PC-3 (cell line): ENCODE measurements at places on chromosomes 12 and 14.

GRCh38 chr14:101755591-101756324 lies 5.8 kb upstream of the PPP2R5C start:
- H3K4me1 ChIP-seq = peaks cover 5% of the 10 kb centered on the region
- H3K36me3 ChIP-seq = no peaks in the 10 kb centered on the region
- 0 out of 2 replicates have a peak, but pooled peaks cover 8% of the 10 kb centered on the region for H3K27me3 ChIP-seq
- no peak for DNase-seq

DNA sequence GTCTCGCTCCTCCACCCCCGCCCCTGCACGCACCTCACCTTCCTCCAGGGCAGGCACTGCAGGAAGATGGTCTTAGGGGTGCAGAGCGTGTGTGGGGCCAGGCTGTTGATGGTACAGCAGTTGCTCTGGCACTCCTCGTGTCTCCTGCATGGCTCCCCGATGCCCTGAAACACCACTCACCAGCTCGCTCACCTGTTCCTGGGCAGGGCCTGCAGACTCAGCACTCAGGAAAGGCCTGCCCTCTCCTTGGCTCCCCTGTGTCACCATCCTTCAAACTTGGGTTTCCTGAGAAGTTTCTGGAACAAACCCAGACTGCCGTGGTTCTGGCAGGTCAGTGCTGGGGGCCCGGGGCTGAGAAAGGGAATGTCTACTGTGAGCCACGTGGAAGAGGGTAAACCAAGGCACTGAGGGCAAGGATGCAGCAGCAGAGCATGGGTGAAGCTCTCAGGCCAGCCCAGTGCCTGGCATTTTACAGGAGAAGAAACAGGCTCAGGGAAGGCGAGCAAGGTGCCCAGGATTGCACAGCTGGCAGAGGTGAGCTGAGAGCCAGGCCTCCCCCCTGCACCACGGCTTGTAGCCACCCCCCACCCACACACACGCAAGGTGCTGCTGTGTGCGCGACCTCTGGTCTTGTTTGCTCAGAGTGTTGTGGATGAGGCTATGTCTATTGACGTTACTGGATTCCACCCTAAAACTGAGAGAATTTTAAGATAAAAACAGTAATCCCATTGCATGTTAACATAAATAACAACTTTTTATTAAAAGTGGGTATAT lies 5.5 kb downstream of the LRCOL1 start:
- no peak for DNase-seq
- H3K4me1 ChIP-seq = peaks cover 9% of the 10 kb centered on the region
- peaks cover 23% of the 10 kb centered on the region for H3K27me3 ChIP-seq
- no peak overlapping the region for H3K27ac ChIP-seq
- no peak overlapping the region for H3K4me3 ChIP-seq
- H3K36me3 ChIP-seq = no peaks in the 10 kb centered on the region

- no peaks in the 10 kb centered on the region for H3K36me3 ChIP-seq
- DNase-seq = no peak
- no peak overlapping the region for H3K4me3 ChIP-seq
Observed at GRCh38 chr14:89573399-89573657, 156.3 kb upstream of the FOXN3 start.

- no peak overlapping the region for H3K27ac ChIP-seq
- no peak for DNase-seq
- H3K4me3 ChIP-seq = peak overlapping the region; percentile 16; the same call in 1 of the 2 replicates
- no peaks in the 10 kb centered on the region for H3K36me3 ChIP-seq
- H3K27me3 ChIP-seq = no peaks in the 10 kb centered on the region
Observed at GRCh38 chr14:39109893-39110715, 4.0 kb upstream of the GEMIN2 start.

DNA sequence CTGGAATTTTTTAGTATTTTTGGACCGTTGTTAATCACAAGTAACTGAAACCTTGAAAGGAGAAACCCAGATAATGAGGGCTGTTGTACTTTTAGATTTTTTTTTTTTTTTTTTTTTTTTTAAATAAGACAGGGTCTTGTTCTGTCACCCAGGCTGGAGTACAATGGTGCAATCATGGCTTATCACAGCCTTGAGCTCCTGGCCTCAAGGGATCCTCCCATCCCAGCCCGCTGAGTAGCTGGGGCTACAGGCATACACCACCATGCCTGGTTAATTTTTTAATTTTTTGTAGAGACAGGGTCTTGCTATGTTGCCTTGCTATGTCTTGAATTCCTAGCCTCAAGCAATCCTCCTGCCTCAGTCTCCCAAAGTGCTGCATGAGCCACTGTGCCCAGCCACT lies 211.6 kb downstream of the SYNE2 start:
- H3K36me3 ChIP-seq = no peaks in the 10 kb centered on the region
- H3K27ac ChIP-seq = no peak overlapping the region
- peaks cover 25% of the 10 kb centered on the region for H3K4me1 ChIP-seq
